ENCODE measurements at places on chromosomes 5 and 9.

DNA sequence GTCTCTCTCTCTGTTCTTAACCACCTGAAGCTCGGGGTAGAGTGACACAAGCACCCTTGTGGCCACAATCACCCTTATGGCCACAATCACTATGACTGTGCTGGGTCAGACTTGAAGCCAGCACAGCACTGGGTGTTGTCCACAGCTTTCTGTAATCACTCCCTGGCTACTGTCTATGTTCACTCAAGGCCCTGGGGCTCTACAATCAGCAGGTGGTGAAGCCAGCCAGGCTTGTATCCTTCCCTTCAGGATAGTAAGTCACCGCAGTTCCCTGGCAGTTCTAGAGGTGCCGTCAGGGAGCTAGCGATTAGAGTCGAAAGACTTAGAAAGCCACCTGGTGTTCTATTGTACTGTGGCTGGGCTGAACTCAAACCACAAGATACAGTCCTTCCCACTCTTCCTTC, 44.2 kb downstream of the GDA start:
- H3K4me1 ChIP-seq: no peaks in the 10 kb centered on the region
- no peak overlapping the region for H3K4me3 ChIP-seq
- H3K27ac ChIP-seq: no peak overlapping the region
- no peaks in the 10 kb centered on the region for H3K36me3 ChIP-seq

GRCh38 chr5:141680751-141681201, 1.3 kb downstream of the ARAP3 start:
- peak; percentile 83 for DNase-seq
- H3K27me3 ChIP-seq: no peaks in the 10 kb centered on the region

- H3K4me3 ChIP-seq: no peak overlapping the region
- no peak for DNase-seq
- no peaks in the 10 kb centered on the region for H3K4me1 ChIP-seq
- H3K27me3 ChIP-seq: no peaks in the 10 kb centered on the region
- H3K36me3 ChIP-seq: no peaks in the 10 kb centered on the region
These were observed 29.6 kb upstream of the GRXCR2 start for GRCh38 chr5:145902421-145902820.

DNA sequence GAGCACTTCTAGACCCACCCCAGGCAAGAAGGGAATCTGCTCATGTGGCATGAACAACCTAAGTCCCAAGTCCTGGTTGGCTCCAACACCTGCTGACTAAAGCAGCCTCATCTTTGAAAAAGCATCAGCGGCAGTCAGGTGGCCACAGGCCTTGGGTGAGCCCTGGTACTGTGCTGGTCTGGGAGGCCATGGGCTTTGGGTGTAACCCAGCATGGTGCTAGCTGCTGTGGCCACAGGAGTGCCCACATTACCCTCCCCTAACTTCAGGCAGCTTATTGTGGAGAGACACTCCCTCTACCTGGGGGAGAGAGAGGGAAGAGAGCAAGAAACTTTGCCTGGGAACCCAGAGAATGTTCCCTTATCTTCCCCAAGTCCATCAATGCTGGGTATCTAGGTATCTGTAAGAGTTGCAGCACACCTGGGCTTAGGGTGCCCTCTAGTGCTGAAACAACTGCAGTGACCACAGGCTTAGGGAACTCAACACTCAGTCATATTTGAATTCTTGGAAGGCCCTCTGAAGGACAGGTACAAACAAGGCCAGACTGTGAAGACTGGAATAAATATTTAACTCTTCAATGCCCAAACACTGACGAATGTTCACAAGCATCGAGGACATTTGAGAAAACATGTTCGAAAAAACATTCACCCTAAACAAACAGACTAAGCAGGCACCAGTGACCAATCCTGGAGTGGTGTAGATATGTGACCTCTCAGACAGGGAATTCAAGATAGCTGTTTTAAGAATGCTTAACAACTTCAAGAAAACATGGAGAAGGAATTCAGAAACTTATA, 69.9 kb upstream of the OR2K2 start:
- H3K27me3 ChIP-seq: no peaks in the 10 kb centered on the region
- H3K4me3 ChIP-seq: no peak overlapping the region
- no peak overlapping the region for H3K27ac ChIP-seq
- no peaks in the 10 kb centered on the region for H3K4me1 ChIP-seq
- DNase-seq: no peak

DNA sequence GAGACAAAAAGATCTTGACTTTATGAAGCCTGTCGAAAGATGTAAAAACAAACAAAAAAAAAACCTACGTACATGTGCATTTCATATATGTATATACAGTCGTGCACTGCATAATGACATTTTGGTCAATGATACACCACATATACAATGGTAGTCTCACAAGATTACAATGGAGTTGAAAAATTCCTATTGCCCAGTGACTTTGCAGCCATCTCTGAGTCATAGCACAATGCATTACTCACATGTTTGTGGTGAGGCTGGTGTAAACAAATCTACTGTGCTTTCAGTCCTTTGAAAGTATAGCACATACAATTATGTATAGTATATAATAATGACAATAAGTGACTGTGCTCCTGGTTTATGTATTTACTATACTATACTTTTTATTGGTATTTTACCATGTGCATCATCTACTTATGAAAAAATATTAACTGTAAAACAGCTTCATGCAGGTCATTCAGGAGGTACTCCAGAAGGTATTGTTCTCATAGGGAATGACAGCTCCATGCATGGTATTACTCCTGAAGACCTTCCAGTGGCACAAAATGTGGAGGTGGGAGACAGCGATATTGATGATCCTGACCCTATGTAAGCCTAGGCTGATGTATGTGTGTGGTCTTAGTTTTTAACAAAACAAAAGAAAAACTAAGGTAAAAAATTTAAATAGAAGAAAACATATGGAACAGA, 73.7 kb upstream of the FST start:
- no peak for DNase-seq
- H3K4me3 ChIP-seq: no peak overlapping the region
- H3K27me3 ChIP-seq: no peaks in the 10 kb centered on the region
- no peak overlapping the region for H3K27ac ChIP-seq
- H3K36me3 ChIP-seq: no peaks in the 10 kb centered on the region

GRCh38 chr5:143359869-143360268, 43.6 kb downstream of the NR3C1 start:
- no peak overlapping the region for H3K4me3 ChIP-seq
- no peak overlapping the region for H3K27ac ChIP-seq
- peaks cover 22% of the 10 kb centered on the region for H3K4me1 ChIP-seq

GRCh38 chr9:114633438-114634089, 22.5 kb downstream of the TMEM268 start:
- no peak overlapping the region for H3K4me3 ChIP-seq
- DNase-seq: no peak
- no peaks in the 10 kb centered on the region for H3K27me3 ChIP-seq
- no peaks in the 10 kb centered on the region for H3K36me3 ChIP-seq
- no peaks in the 10 kb centered on the region for H3K4me1 ChIP-seq

DNA sequence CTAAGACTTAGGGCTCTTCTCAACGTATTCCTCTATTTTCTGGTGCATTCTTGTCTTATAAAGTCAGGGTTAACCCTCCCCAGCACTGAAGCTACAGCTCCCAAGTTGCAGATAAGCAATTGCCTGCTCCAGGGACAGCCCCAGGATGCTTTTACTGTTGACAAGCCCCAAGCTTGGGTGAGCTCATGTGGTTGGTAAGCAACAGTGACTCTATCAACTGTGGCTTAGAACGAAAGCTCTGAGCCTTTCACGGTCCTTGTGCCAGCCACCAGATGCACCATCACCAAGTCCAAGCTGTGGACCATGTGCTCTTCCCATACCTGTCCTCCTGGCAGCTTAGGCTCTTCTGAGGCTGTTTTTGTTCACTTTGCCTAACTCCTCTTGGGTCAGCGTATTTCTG, 13.5 kb downstream of the ADRB2 start:
- DNase-seq: no peak
- H3K4me3 ChIP-seq: no peak overlapping the region
- H3K36me3 ChIP-seq: no peaks in the 10 kb centered on the region
- no peaks in the 10 kb centered on the region for H3K27me3 ChIP-seq

DNA sequence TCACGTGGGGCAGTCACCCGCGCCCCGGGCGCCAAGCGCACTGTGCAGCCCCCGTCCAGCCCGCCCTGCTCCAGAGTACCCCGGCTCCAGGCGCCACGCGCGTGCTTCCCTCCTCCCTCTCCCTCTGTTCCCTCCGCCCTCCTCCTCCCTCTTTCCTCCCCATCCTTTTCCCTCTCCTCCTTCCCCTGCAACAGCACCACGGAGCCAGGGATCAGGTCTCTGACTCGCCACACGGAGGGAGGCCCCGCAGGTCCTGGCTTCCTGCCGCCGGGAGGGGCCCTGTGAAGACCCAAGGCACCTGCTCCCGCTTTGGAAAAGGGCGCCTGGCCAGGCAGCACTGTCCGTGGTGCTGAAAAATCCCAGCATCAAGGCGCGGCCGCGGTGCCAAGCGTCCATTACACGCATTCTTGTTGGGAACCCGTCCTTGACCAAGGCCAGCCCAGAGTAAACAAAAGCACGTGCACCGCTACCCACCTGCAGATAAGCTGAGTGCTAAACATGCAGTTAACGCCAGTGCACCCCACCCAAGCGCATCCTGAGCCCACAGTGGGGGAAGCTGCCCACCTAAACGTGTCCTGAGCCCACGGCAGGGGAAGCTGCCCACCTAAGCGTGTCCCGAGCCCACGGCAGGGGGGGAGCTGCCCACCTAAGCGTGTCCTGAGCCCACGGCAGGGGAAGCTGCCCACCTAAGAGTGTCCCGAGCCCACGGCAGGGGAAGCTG, 21.7 kb downstream of the SLC6A18 start:
- peaks cover 37% of the 10 kb centered on the region for H3K27me3 ChIP-seq
- no peaks in the 10 kb centered on the region for H3K4me1 ChIP-seq
- no peak overlapping the region for H3K4me3 ChIP-seq

GRCh38 chr9:109969573-109970237, 189.7 kb downstream of the PALM2AKAP2 start:
- no peaks in the 10 kb centered on the region for H3K36me3 ChIP-seq
- H3K4me3 ChIP-seq: no peak overlapping the region
- DNase-seq: no peak
- peak overlapping the region; percentile 33 for H3K27ac ChIP-seq

DNA sequence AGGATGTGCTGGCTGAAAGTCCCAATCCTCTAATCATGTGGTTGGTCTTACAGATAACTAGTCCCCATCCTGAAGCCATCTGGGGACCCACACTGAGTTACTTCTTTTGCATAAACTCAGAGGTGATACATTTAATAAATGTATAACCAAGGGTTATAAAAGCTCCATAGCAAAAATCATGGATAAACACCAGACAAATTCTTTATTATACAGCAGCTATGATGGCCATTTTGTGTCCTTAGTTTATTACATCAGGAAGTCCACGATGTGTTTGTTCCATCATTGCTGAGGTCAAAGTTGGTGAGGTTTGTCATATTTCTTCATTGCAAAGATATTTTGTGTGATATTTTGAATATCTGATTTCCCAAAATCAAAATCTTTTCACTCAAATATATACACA, 80.2 kb downstream of the GCNT1 start:
- H3K27ac ChIP-seq: no peak overlapping the region
- no peaks in the 10 kb centered on the region for H3K36me3 ChIP-seq

- no peaks in the 10 kb centered on the region for H3K36me3 ChIP-seq
- no peak overlapping the region for H3K4me3 ChIP-seq
- H3K27me3 ChIP-seq: no peaks in the 10 kb centered on the region
- DNase-seq: no peak
- no peaks in the 10 kb centered on the region for H3K4me1 ChIP-seq
- no peak overlapping the region for H3K27ac ChIP-seq
These were observed 128.3 kb downstream of the YIPF5 start for GRCh38 chr5:144042156-144042555.

GRCh38 chr5:3490957-3491507, 104.6 kb upstream of the IRX1 start:
- no peak overlapping the region for H3K4me3 ChIP-seq
- no peaks in the 10 kb centered on the region for H3K27me3 ChIP-seq
- no peak overlapping the region for H3K27ac ChIP-seq
- no peaks in the 10 kb centered on the region for H3K36me3 ChIP-seq

DNA sequence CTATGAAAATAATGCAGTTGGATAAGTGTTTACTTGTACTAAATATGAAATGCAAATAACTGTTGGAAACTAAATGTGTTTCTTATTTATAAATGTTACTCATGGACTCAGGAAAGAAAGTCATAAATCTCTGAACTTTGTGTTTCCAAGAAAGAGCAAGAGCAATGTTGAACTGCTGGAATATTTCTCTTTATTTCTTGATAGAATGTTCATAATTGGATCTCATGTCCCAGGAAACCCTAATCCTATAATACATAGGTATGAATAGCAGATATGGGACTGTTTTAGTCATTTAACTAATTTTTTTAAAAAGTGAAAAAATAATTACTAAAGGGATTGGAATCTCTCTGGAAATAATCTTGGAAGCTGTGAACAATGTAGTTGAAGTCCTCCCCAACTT, 245.0 kb upstream of the ACTBL2 start:
- H3K27me3 ChIP-seq: no peaks in the 10 kb centered on the region
- no peaks in the 10 kb centered on the region for H3K4me1 ChIP-seq
- H3K27ac ChIP-seq: no peak overlapping the region
- DNase-seq: no peak
- no peaks in the 10 kb centered on the region for H3K36me3 ChIP-seq

DNA sequence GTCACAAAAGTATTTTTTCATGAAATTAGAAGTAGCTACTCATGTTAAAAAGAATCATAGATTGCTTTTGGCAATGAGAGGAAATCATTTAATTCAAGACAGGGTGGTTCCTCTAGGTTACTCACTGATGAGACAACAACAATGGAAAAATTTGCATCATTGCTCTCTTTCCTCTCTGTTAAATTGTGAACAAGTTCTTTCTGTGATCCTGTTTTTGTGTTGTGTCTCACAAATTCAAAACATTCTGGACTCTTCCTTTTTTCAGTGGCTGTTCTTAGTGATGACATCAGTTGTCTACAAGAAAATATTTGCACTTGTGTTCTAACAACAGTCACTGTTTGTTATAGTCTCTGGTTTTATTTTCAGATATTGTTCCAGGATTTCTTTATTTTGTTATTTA, 95.3 kb downstream of the XRCC4 start:
- no peaks in the 10 kb centered on the region for H3K27me3 ChIP-seq
- no peaks in the 10 kb centered on the region for H3K4me1 ChIP-seq
- no peak overlapping the region for H3K27ac ChIP-seq

DNA sequence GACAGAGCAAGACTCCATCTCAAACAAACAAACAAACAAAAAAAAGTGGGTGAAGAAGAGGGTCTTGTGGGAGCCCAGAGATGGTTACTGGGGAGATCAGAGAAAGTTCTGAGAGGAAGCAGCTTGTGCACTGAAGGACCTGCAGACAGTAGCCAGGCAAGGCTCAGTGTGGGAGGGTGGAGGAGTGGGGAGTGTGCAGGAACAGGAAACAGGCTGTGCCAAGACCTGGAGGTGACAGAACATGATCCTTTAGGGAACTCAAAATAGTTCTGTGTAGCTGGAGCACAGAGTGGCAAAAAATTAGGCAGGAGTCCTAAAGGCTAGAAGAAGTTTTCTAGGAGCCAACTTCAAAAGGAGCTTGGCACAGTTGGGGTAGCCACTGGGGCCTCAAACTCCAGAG, 19.2 kb upstream of the NANS start:
- H3K27me3 ChIP-seq: no peaks in the 10 kb centered on the region
- peak overlapping the region; percentile 21 for H3K27ac ChIP-seq
- H3K36me3 ChIP-seq: no peaks in the 10 kb centered on the region
- no peaks in the 10 kb centered on the region for H3K4me1 ChIP-seq
- DNase-seq: peak; percentile 67

GRCh38 chr5:172361566-172362238, 78.1 kb upstream of the UBTD2 start:
- no peak overlapping the region for H3K27ac ChIP-seq
- DNase-seq: no peak
- no peaks in the 10 kb centered on the region for H3K36me3 ChIP-seq
- no peak overlapping the region for H3K4me3 ChIP-seq
- H3K4me1 ChIP-seq: no peaks in the 10 kb centered on the region

GRCh38 chr9:97907046-97907445, 15.3 kb downstream of the TRMO start:
- DNase-seq: no peak
- no peak overlapping the region for H3K4me3 ChIP-seq
- peak overlapping the region; percentile 7 for H3K27ac ChIP-seq
- no peaks in the 10 kb centered on the region for H3K27me3 ChIP-seq
